Muscle of leg (tissue), 16 donors: ENCODE measurements at places on chromosomes 4 and X.
A peak's percentile ranks its signal among the peaks of the same experiment; 100 is the strongest.

DNA sequence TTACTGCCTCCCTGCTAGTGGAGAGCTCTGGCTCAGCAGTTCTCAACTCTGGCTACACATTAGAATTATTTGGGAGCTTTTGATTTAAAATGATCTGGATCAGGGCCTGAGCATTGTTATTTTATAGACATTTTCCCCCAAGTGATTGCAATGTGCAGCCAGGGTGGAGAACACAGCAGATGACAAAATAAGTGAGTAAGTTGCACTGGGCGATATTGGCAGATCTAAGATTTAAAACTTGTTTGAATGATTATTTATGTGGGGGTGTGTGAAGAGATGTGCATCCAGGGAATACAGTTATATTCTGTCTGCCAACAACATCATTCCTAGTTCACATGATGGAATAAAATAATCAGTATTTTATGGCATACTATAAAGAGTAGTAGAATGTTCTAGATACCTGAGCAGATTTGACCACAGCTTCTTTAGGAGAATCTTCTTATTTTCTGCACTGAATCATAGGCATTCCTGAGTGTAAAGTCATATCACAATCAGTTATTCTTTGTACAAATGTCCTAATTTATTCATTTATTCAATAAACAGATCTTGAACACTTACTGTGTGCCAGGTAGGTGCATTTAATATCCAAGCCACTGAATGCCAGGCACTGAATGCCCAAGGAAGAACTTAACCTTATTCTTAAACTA lies 123.9 kb downstream of the UCHL1 start:
- DNase-seq: peak; percentile 69

DNA sequence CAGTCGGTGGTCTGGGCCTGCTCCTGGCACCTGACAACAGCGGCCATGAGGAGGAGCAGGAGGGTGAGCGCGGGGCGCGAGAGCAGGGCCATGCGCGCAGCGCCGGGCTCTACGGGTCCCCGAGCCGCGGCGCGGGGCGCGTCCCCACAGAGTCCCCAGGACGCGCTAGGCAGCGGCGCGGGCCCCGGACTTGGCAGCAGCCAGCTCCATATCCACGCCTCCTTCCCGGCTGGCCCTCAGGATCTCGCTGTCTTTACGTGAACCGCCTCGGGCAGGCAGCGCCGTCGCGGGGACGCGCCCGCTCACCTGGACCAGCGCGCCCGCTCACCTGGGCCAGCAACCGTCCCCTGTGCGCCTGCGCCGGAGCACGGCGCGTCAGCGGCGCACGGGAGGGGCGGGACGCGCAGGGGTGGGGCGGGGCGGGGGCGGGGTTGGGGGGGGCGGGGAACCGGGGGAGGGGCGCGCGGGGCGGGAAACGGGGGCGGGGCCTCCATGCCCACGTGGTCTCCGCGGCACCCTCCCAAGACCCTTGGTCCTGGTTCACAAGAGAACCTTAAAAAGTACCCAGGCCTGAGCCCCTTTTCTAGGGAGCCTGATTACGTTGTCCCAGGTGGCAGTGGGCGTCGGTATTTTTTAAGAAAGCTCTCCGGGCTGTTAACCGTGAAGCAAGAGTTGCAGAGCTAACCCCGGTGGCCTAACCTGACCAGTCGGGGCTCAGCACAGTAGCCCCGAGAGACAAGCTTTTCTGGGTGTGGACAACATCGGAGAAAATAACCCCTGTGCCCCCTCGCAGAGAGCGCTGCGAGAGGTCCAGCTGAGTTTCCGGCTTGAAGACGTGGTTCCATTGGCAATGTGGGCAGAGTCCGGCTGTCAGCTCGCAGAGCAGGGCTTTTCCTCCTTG lies at the start of gene PLA2G12A:
PLA2G12A (minus strand) TSS at position 353 of the 901 bp plus-strand sequence; CDS start at position 92, 261 bp downstream.
- DNase-seq: peak; percentile 76

- DNase-seq: no peak
Observed at GRCh38 chrX:110397904-110398303, 39.3 kb downstream of the RTL9 start.

DNA sequence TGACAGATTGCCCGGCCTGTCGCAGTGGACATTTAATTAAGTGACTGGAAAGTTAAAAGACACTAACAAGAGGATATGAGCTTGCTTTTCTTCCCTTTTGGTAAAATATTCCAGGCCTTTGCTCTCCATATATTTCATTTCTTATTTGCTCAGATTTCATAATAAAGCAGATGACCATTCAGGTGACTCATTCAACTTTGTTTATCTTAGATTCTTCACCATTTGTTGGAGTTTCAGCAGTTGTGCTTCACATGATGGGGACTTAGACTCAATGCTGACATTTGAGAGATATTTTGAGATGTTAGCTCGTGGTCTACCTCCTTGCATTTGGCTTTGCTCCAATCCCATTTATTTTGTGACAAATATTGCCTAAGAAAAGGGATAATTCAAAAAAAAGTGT lies 312.2 kb downstream of the ARHGAP24 start:
- DNase-seq: no peak

GRCh38 chr4:8472158-8472688 lies 31.6 kb downstream of the TRMT44 start:
- no peak for DNase-seq

DNA sequence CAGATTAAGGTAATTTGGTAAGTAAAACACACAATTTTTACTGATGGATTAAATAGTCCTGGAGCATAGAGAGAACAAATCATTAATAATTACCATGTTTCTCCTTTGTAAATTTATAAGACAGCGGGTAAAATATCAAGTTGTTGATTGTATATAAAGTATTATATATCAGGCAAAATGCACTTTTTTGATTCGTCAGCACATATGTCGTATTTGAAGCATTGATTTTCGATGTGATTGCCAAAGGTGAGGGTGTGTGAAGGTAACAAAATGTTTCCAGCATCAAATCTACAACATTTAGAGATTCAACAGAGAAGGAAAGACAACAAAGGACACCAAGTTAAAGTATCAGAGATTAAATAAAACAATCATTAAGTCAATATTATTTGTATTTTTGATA lies 1437.8 kb upstream of the ADGRL3 start:
- no peak for DNase-seq

DNA sequence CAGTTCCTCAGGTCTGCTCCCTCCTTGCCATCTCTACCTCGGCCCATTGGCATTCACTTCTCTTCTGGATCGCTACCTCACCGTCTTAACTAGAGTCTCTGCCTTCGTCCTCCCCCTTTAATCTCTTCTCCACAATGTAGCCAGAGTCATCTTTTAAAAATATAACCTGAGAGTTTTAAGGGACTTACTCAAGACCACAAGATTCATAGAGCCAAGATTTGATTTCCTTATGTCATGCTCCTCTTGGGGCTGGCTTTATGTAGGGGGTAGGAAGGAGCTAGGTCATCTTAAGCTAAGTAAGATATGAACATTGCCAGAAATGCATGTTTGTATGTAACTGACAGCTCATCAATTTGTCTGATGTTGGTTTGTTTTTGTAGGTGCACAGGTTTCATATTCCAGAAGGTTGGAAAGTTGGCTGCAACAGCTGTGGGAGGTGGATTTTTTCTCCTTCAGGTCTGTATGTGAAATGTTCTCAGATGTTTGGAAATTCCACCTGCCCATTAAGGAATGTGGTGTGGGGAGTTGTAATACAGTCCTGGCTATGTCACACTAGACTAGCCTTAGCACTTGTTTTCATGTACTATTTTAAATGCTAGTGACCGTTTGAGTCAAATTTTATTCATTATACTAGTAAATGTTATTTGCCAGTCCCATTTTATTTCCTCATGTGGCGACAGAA lies 19.6 kb downstream of the FUNDC2 start:
- DNase-seq: no peak

DNA sequence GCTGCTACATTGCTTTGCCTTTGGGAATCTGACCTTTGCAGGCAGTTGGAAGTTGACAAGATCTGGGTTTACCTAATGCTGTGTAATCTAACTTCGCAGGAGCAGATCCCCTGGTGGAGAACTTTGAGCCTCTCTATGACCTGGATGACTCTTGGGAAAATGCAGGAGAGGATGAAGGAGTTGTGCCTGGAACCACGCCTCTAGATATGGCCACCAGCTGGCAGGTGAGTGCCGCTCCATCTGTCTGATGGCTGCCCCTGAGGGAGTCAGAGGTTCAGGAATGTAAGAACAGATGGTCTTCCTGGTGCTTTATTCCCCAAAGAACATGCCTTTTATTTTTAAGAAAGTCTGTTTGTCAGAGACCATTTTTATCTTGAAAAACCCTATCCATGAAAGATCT lies 109.3 kb downstream of the NFKB1 start:
- DNase-seq: no peak

GRCh38 chr4:99013402-99013843 lies 17.9 kb downstream of the METAP1 start:
- DNase-seq: no peak

GRCh38 chrX:30253257-30253656 lies 6.3 kb downstream of the MAGEB1 start:
- DNase-seq: no peak

GRCh38 chr4:16439768-16440167 lies 213.5 kb upstream of the TAPT1 start:
- DNase-seq: peak; percentile 97

GRCh38 chrX:112628288-112628687 lies 51.5 kb downstream of the LHFPL1 start:
- DNase-seq: no peak

- DNase-seq: peak; percentile 87
Observed at GRCh38 chr4:113445286-113445685, 316.3 kb downstream of the CAMK2D start.

GRCh38 chrX:63751481-63751880 lies 33.5 kb downstream of the ARHGEF9 start:
- no peak for DNase-seq

- no peak for DNase-seq
Observed at GRCh38 chr4:112053825-112054350, 91.4 kb upstream of the FAM241A start.

DNA sequence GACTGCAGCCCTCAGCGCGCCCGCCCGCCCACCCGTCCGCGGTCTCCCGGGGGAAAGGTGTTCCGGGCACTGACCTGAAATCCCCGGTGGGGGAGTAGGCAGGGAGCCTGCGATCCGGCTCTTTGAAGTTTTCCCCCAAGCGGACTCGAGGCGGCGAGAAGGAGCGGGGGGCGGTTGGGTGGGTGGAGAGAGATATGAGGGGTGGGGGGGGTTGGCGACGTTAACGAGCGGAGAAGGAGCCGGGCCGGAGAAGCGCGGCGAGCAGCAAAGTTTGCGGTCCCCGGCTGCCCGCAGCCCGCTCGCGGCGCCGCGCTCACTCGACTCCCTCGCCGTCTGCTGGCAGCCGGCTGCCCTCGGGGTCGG lies 636 bp downstream of the BCOR start:
- peak; percentile 44 for DNase-seq

DNA sequence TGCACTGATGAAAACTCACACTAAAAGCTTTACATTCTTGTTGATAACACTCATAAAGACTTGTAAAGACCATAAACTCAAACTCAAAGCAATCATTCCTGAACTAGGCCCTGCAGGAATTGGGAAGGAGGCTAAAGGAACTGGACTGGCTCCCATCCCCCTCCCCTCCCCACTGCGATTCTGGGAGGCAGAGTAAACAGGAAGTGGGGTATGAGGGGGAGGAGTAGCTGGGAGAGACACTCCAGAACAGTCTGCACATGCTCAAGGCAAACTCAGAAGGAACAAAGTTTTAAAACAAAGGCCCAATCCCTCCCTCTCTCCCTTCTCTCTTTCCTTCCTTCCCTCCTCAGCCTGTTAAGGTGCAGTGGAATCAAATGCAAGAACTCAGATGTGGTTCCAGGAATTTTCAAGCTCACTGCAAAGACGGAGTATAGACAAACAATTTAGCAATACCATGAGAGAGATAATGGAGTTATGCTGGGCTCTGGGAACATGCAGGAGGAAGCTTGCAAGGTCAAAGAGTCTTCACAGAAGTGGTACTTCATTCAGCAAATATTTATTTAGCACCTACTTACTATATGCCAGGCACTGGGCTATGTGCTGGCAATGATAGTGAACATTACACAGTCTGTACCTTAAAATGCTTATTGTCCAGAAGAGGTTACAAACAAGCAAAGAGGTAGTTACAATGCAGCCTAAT lies 15.9 kb downstream of the MID1IP1 start:
- DNase-seq: peak; percentile 74

DNA sequence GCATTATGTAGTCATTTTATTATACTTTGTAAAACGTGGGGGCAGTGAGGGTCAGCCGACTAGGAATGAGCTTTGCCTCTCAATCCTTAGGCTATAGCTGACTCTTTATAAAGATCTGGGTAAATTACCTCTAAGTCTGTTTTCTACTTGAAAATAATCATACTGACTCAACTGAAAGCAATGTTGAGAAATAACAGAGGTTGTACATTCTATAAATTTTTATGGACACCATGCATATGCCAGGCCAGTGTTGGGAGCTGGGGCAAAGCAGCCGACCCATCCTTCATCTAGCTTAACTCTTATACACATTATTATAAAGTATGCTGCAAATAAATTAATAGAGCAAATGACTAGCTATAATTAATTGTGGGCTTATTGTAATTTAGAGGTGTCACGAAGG lies 2.2 kb upstream of the DCUN1D4 start:
- no peak for DNase-seq

DNA sequence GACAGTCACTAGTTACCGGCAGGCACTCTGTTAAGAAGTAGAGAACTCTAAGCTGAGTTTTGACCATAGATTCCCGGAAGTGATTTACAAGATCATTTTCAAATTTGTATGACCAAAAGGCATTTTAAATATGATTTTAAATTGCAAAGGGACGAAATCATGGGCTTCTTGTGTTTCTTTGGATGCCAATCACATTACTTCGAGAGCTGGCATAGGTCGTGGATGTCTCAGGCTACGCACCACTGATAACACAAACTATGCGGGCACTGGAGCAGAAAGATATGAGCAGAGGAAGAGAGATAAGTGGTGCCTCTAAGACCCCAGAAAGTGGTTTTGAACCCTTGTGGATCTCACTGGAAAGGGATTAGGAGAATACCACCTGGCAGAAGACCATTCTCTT lies 294.2 kb upstream of the FTHL17 start:
- no peak for DNase-seq

- DNase-seq: peak; percentile 60
Observed at GRCh38 chrX:13906093-13906492, 89.2 kb upstream of the GPM6B start.

DNA sequence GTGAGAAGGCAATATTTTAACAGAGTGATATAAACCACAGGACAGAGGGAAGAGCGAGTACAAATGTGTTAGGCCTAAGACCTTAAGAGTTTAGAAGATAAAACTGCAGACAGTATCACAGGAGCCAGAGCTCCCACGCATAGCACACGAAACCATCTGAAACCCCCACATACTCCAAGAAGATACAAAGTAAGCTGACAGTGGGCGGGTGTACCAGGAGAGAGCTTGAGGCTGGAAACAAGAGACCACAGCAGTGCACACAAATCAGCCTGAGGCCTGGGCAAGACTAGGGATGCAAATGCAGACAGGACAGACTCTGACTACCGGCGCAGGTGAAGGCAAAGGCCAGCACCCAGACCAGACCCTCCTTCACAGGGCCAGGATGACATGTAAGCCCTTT lies 54.1 kb upstream of the ARHGAP24 start:
- no peak for DNase-seq
